Activated T-helper 1 cell treated with Interleukin-2 at 50 U/mL for 16 hours (primary cell): ENCODE measurements at places on chromosomes 6 and 20.

- DNase-seq, result no peak
These were observed 107.5 kb downstream of the RALGAPA2 start for GRCh38 chr20:20604907-20605306.

DNA sequence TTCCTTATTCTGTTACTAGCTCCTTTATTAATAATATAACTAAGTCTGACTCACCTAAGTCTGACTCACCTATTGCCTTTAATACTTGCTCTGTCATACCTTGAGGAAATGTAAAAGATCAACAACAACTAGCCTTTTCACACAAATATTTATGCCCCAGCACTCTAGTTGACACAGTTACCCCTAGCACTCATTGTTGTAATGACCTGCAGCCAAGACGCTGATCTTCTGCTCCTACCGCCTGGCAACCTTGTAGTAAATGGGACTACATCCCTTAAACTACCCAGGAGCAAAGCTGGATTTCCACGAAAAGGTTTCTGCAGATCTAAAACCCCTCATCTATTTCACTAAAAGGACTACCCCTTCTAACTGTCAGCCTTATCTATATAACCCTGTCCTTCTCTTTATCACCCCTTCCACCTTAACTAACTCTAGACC is 90.0 kb downstream of the PLG start:
- DNase-seq, result no peak

- no peak for DNase-seq
These were observed 32.8 kb downstream of the PSMB9 start for GRCh38 chr6:32886681-32887383.

DNA sequence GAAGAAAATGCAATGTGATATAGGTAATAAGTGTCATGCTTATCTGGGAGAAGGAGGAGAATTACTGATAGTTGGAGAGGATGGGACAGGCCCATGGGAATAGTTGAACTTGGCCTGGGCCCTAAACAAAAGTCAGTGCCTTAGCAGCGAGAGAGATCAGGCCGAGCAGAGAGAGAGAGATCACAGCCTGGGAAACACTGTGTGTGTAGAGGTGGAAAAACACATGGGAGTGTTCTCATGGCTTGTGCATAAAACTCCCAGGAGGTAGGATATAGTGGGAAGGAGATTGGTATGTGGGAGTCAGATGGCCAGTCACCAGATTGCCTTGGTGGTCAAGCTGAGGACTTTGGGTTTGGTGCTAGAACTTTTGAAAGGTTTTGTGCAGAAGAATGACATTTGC is 47.6 kb downstream of the FIG4 start:
- no peak for DNase-seq
